GM23248 (cell line): ENCODE measurements at places on chromosomes 12 and 14. TPM values are rescaled to one million over a fixed set of nuclear protein-coding genes. Genes with fewer than 3 reads are reported as not detected.

The CLEC1B gene
- total RNA-seq, result not detected in 2 replicates

- DNase-seq, result no peak
- no peaks in the 10 kb centered on the region for H3K36me3 ChIP-seq
- H3K4me1 ChIP-seq, result no peaks in the 10 kb centered on the region
- no peaks in the 10 kb centered on the region for H3K27me3 ChIP-seq
- H3K27ac ChIP-seq, result no peak overlapping the region
- H3K4me3 ChIP-seq, result no peak overlapping the region
These were observed 801.3 kb downstream of the BCL11B start for GRCh38 chr14:98470663-98471062.

The NEUROD4 gene
- total RNA-seq, result not detected in 2 replicates

- H3K27me3 ChIP-seq, result no peaks in the 10 kb centered on the region
- H3K4me1 ChIP-seq, result no peaks in the 10 kb centered on the region
- DNase-seq, result no peak
These were observed 355.5 kb downstream of the ATP23 start for GRCh38 chr12:58296863-58297262.

- H3K4me1 ChIP-seq, result no peaks in the 10 kb centered on the region
- H3K27me3 ChIP-seq, result no peaks in the 10 kb centered on the region
- no peak overlapping the region for H3K27ac ChIP-seq
- no peak overlapping the region for H3K4me3 ChIP-seq
These were observed 40.5 kb downstream of the SLC2A14 start for GRCh38 chr12:7832059-7832696.

DNA sequence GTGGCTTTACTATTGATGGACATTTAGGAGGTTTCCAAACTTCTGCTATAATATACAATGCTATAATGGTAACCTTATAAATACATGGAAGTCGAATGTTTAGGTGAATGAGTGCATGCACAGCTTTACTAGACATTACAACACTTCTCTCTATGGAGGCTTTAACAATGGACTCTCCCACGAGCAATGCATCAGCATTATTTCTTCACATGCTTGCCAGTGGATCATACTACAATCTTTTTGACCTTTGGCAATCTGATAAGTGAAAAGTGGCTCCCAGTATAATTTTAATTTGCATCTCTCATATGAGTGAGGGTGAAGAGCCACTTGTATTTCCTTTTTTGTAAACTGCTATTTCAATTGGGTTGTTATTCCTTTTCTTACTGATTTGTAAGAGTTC, 18.2 kb downstream of the RDH12 start:
- no peak for DNase-seq
- peaks cover 48% of the 10 kb centered on the region for H3K27me3 ChIP-seq
- no peaks in the 10 kb centered on the region for H3K36me3 ChIP-seq
- H3K4me3 ChIP-seq, result no peak overlapping the region
- H3K27ac ChIP-seq, result no peak overlapping the region

GRCh38 chr14:55710506-55711041, 130.6 kb downstream of the KTN1 start:
- DNase-seq, result no peak
- H3K4me3 ChIP-seq, result no peak overlapping the region
- no peaks in the 10 kb centered on the region for H3K36me3 ChIP-seq
- H3K27me3 ChIP-seq, result no peaks in the 10 kb centered on the region
- peaks cover 6% of the 10 kb centered on the region; the same call in 1 of the 2 replicates for H3K4me1 ChIP-seq

GRCh38 chr14:92941531-92941930, 18.6 kb downstream of the CHGA start:
- H3K4me1 ChIP-seq, result no peaks in the 10 kb centered on the region
- H3K27ac ChIP-seq, result no peak overlapping the region
- H3K4me3 ChIP-seq, result no peak overlapping the region
- DNase-seq, result no peak
